ENCODE measurements at places on chromosomes 1 and 21.

DNA sequence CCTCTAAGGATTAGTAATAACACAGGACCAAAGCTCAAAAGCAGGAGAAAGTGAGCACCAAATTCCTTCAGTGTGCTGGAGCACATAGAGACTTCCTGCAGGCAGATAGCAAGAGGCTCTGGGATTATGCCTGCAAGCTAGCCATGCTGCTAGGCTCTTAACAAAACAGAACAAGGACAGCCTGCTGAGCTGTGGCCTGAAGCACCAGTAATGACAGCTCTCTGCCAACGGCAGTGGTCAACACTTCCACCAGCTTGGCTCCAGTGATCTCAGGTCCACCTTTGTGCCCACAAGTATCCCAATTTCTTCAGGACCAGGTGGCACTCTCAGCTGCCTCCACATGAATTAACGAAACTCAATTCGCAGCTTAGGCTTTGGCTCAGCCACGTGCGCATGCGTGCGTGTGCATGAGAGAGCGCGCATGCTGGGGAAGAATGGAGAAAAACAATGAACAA lies 64.2 kb downstream of the SLC45A1 start:
- no peak for DNase-seq

- DNase-seq = no peak
Observed at GRCh38 chr1:37755951-37756560, 8.9 kb downstream of the EPHA10 start.

DNA sequence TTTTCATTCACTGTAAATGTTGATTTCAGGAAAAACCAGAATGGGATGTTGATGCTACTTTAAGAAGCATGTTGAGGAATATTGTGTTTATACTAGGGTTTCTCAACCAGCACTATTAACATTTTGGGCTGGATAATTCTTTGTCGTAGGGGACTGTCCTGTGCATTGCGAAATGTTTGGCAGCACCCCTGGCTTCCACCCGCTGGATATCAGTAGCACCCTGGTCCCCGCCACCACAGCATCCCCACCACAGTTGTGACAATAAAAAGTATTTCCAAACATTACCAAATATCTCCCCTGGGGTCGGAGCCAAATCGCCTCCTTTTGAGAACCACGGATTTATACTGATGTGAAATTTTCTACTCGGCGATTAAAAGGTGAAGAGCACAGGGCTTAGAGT lies 41.9 kb downstream of the BTG3 start:
- no peak for DNase-seq

GRCh38 chr21:44820851-44821250 lies 3.0 kb upstream of the SUMO3 start:
- DNase-seq = no peak

DNA sequence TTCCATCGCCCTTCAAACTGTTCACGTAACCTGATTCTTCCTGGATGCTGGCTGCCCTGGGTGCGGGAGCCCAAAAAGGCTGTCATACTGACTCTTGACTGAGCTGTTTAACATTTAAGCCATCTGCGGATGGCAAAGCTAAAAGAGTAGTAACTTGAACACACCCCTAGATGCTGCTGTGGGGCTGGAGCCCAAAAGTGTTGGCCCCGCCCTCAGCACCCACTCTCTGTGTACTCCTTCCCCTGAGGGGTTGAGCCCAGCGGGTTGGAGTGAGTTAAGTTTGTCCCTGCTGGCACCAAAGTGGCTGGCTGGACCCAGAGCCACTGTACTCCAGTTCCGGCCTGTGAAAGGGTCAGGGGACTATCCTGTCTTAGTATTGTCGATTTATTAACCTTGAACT lies 640.6 kb downstream of the PTPRU start:
- no peak for DNase-seq

DNA sequence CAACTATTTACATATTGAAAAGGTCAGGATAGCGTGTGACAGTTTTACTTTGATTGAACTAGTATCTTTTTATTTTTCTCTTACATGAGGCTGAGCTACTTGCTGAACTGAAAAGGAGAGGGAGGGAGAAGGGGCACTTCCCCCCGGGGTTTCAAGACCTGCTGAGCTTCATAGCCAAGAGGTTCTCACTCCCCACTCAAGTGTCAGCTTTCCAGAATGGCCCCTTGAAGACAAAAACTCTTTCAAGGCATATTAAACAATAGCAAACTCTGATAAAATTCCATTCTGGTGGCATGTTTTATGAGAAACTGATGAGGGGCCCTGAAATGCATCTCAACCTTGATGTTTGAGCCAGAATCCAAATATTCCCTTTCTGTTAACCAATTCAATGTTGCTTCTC lies 143.0 kb downstream of the KAZN start:
- no peak for DNase-seq

DNA sequence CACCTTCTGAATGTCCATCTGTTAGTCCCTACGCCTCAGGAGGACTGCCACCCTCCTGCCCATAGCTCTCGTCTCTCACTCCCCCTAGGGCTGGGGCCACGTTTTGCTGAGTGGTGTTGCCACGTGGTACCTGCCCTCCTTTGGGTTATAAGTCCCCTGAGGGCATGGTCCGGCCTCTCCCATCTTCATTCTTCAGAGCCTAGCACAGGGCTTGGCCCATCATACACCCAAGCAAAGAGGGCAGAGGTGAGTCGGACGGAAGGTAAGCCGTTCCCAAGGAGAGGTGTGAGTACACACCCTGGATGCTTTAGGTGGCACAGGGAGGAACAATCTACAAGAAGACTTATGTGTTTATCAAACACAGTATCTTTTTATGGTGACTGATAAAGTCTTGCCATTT lies 10.9 kb downstream of the PADI2 start:
- DNase-seq = no peak

- no peak for DNase-seq
Observed at GRCh38 chr1:113950908-113951307, 21.8 kb downstream of the HIPK1 start.

DNA sequence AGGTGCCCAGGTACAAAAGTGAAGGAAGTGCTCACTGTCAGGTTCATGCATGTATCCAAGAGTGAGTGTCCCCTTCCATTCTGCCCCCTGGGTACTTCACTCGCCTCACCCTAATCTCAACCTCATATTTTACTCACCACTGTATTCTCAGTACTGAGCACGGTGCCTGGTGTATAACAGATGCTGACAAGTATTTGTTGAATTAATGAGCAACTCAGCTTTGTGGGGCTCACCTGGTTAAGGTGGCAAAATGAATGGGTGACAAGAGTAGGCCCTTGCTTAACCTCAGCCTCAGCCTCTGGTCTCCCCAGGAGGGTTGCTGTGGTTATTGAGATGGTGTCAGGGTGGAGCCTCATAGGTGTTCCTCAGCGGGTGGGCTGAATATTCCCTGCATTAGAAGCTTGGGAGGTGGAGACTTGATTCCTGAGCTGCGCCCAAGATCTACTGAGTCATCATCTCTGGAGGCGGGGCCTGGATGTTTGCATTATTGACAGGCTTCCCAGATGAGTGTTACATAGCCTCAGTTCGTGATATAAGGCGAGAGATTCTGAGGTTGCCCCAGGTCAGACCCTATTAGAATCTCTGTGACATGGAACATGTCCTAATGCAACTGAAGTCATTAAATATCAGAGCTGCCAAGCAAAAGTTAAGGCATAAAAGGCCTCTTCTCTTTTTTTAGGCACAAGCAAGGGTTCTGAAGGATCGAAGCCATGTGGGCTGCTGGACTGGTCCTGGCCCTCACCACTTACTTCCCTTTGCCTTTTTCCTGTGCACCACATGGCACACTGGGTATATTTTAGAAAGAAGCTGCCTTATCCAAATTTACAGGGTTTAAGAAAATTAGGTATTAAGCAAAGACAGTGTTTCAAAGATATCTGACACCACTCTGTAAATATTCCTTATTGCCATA lies 39.2 kb downstream of the SYT6 start:
- DNase-seq = no peak

- DNase-seq = no peak
Observed at GRCh38 chr1:93814795-93815340, 64.1 kb downstream of the DNTTIP2 start.

- DNase-seq = no peak
Observed at GRCh38 chr1:14138687-14139086, 438.7 kb downstream of the PRDM2 start.

GRCh38 chr1:22285549-22286396 lies 142.9 kb upstream of the WNT4 start:
- DNase-seq = no peak

DNA sequence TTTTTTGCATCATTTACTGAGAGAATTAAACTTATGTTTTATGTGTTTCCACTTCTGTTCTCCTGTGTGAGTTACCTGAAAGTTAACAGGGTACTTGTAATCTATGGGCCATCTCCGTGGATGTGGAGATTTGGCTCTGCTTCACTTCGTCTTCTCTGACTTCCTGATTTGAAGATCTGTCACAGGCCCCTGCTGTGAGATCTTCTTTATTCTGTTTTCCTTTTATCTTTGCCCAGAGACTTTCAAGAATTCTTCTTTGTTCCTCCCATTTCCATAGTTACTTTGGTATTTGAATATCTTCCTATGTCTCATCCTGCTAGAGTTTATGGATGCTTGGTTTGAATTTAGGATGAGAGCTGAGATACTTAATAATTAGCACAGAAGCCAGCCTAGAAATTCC lies 35.4 kb upstream of the PKN2 start:
- no peak for DNase-seq

- peak; percentile 13 for DNase-seq
Observed at GRCh38 chr1:43302721-43303470, 2.1 kb downstream of the TIE1 start.

- no peak for DNase-seq
Observed at GRCh38 chr1:186220067-186220466, 155.0 kb downstream of the TPR start.

- no peak for DNase-seq
Observed at GRCh38 chr1:65508051-65508450, 87.6 kb downstream of the LEPR start.

DNA sequence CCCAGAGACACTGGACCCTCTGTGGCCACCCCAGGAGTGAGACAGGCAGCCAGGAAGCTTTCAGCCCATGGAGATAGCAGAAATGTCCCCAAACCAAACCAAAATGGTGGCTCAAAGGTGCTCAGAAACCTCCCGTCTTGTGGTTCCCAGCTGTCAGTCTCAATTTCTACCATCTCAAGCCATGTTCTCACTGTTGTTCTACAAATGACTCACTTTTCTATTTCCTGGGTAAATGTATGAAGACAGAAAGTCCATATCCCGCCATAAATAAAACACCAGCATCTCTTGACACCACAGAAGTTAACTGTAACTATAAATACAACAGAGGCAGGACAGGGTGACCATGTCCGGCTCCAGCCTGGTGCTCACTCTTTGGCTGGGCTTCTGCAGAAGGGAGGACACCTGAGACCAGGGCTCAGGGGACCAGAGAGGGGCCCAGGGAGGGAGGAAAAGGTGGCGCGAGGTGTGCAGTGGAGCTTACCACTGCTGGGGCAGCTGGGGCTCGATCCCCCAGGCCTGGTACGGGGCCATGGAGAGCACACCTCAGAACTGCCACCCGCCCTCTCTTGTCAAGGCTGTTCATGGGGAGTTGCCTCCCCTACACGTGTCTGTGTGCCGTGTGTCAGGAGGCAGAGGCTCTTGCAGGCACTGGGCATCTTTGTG lies 43.6 kb downstream of the EPHB2 start:
- DNase-seq = no peak

DNA sequence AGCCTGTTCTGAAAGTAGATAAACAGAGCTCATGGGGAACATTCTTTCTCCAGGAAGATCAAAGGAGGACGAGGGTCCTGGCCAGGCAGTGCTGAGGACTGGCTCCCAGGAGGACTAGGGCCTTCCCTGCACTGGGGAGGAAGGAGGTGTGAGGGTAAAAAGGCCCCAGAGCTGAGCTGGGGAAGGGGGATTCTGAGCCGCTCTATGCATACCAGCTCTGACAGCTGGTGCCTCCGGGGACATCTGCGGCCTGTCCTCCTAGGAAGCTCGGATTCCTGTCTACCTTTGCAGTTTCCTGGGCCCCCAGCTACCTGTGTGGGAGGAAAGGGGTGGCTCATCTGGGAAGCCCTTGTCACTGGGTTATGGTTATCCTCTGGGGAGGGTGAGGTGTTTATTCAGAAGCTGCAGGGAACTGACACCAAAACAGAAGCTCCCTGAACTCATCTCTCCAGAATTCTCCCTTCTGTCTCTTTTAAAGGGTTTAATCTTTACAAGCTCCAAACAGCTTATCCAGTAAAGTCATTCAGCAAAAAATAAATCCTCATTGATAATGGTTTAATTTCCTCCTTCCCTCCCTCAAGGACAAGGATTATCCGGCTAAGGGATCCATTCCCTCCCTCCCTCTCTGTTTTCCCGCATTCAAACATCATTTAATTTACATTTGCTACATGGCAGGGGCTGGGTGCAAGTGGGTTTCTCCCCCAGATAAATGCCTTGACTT lies 31.0 kb downstream of the NENF start:
- no peak for DNase-seq

- no peak for DNase-seq
Observed at GRCh38 chr1:118340928-118341910, 156.2 kb upstream of the SPAG17 start.

GRCh38 chr1:45327644-45328515 lies 1.2 kb downstream of the HPDL start:
- DNase-seq = no peak

DNA sequence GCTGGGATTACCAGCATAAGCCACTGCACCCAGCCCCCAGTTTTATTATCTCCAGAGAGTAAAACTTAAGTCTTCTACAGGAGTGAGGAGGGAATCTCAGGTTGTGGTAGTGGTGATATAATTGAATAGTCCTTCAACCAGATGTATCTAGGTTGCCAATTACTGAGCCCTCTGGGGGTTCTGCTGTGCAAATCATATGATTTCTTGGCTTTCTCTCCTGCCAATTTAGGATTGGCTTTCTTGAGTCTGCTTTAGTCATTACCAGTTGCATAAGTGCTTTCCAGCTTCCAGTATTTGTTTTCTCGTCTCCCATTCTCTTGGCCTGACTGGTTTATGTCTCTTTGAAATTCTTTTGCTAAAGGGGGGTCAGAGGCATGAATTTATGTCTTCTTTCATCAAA lies 11.1 kb downstream of the CPT2 start:
- DNase-seq = no peak

DNA sequence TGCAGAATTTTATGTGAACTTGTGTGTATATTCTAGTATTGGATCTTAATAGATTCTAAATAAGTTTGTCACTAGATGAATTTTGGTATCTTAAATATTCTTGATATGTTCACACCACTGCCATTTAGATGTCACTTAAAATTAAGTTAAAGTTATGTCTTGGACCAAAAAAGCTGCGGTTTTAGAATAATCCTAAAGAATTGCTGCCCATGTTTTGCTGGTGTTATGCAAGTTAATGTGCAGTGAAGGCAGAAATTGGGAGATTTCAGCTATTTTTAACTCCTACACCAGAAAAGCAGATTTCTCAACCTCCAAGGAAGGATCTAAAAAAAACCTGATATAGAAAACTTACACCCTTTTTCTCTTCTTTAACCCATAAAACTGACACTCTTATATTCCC lies 757 bp downstream of the ACADM start:
- DNase-seq = no peak

- DNase-seq = peak; percentile 91
Observed at GRCh38 chr1:207823880-207824566, 72.2 kb downstream of the CD46 start.
